Stimulated activated CD8-positive, alpha-beta memory T cell treated with anti-CD3 and anti-CD28 coated beads, Interleukin-15, amount 100 ng/mL, for 24 hours (primary cell): ENCODE measurements at places on chromosomes 5 and 9.

GRCh38 chr9:5884191-5884590, 6.5 kb upstream of the MLANA start:
- DNase-seq = no peak

DNA sequence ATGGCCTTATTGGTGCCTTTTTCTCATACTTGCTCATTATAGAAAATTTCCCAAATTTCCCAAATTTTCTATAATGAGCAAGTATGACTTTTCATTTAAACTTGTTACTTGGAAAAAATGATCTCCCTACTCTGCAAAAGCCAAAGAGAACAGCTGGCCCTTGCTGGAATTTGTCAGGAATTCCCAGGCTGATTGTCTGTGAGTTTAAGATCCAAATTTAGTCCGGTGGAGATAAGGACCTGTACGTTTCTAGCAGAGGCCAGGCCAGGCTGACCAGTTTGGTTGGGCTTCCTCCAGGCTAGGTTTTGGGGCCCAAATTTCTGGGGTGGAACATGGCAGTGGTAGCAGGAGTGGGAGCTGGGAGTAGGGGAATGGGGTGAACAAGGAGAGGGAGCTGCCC, 51.9 kb downstream of the NEURL1B start:
- no peak for DNase-seq

DNA sequence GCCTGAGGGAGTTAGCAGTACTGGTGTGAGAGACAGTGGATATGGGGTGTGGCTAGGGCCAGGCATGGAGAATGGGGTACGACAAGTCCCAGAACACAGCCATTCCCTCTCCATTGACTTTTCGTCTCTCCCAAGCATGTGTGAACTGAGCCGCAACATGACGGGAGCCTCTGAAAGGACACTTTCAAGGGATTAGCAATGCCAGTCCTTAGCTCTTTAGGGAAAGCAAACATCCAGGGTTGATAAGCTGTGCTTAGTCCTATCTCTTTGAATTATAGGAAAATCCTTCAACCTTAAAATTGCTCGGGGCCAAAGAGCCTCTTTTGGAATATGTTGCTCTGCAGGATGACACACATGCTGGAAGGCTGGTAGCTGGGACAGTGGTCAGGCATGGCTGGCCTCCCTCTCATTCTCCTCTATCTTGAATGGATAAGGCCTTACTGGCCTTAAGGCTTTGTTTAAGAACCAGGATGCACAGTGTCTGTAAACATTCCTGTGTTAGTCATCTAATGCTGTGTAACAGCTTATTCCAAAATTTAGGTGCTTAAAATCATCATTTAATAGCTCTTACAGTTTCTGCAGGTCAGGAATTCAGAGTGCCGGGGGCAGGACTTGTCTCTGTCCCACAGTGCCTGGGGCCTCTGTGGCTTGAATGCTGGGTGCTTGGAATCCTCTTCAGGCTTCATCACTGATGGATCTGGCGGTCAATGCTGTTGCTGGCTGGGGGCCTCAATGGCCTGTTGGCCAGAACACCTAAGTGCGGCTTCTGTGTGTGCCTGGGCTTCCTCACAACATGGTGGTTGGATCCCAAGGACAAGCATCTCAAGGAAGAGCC, 95.3 kb downstream of the PTTG1 start:
- no peak for DNase-seq

DNA sequence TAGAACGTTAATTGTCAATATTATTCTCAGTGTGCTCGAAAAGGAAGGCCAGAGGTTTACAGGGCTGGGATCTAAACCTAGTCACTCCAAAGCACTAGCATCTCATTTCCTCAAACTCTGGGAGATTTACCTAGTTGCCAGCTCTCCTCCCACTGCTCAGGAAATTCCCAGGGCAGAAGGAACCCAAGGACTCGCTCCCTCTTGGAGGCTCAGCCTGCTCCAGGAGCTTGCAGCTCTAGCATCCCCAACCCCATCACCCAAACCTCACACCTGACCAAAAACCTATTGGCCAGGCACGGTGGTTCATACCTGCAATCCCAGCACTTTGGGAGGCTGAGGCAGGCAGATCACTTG, 26.0 kb downstream of the SERINC5 start:
- no peak for DNase-seq

- DNase-seq = no peak
These were observed 1.2 kb downstream of the DROSHA start for GRCh38 chr5:31530541-31531265.

GRCh38 chr9:114551750-114552685, 35.6 kb upstream of the ATP6V1G1 start:
- DNase-seq = no peak

DNA sequence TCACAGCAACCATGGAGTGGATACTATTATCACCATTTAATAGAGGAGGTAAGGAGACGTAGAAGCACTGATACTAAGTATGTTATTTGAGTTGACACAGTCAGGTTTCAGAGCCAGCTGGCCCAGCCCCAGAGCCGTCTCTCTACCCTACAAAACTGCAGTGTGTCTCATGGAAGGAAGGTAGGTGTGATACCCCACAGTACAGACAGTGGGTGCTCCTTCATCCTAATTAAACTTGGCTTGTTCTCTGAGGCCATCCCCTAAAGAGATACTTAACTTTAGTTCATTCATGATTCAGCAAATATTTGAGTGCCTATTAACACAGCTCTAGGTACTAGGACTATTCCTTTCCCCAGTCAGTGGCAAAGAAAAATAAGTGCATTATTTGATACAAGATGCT, 22.6 kb downstream of the PIP5K1B start:
- DNase-seq = no peak

- no peak for DNase-seq
These were observed 71.8 kb downstream of the SECISBP2 start for GRCh38 chr9:89390068-89390555.

DNA sequence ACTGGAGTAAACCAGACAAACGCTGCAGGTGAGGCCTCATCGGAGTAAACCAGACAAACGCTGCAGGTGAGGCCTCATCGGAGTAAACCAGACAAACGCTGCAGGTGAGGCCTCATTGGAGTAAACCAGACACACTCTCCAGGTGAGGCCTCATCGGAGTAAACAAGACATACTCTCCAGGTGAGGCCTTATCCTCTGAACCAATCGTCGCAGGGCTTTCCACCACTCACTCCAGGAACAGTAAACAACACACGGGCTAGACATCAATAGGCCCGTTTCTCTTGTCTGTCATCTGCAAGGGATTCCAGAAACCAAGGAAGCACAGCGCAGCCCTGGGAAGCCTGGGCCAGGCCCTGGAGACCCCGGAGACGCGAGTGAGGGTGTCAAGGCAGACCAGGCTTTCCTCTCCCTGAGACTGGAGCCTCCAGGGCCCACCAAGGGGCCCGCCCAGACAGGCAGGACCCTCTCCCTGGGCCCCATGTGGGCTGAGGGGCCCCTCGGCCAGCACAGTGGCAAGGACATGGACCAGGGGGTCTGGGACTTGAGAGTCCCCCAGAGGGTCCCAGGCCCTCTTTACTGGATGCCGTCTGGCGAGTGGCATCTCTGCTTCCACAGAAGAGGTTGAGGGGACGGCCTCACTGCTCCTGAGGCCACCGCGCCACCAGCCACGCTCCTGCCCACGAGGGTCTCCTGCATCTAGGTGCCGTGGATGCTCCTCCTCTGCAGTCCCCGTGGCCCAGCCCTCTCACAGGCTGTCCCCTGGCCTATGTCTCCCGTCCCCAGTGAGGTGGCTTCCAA, 26.4 kb upstream of the NSMF start:
- DNase-seq = no peak

- DNase-seq = no peak
These were observed 104.7 kb upstream of the SSBP2 start for GRCh38 chr5:81855591-81855990.

GRCh38 chr5:178465861-178466288, 124.3 kb downstream of the COL23A1 start:
- no peak for DNase-seq

- DNase-seq = no peak
These were observed 6.2 kb upstream of the VPS13A start for GRCh38 chr9:77170991-77171699.
